ENCODE measurements at places on chromosomes 2 and 18.

DNA sequence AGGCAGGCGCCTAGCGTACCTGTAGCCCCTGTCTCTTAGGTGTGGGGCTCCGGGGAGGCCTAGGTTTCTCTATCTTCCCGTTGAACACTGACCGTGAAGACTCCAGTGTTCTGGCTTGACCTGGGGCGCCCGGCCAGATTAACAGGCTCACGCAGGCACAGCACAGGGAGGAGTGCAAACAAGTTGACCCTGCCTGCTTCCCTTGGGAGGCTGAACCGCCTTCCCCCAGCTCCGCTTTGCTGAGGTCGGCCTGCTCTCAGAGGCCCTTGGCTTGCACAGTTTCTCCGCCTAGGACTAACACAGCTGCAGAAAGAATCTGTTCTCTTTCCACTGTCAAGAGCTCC lies 567 bp downstream of the PCYOX1 start:
- peak; percentile 54 for DNase-seq

DNA sequence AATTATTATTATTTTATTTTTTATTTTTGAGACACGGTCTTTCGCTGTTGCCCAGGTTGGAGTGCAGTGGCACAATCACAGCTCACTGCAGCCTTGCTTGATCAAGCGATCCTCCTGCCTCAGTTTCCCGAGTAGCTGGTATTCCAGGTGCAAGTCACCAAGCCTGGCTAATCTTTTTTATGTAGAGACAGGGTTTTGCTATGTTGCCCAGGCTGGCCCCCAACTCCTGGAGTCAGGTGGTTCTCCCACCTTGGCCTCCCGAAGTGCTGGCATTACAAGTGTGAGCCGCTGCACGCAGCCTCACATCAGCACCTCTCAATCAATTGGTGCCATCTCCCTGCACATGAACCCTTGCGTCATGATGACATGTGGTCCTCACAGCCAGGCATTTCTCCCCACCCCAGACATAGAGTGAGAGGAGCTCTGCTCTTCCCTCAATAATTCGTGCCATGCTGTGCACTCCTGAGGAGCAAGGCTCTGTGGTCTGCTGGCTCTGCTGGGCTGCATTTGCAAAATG lies 5.9 kb downstream of the INPP5D start:
- no peak for DNase-seq

DNA sequence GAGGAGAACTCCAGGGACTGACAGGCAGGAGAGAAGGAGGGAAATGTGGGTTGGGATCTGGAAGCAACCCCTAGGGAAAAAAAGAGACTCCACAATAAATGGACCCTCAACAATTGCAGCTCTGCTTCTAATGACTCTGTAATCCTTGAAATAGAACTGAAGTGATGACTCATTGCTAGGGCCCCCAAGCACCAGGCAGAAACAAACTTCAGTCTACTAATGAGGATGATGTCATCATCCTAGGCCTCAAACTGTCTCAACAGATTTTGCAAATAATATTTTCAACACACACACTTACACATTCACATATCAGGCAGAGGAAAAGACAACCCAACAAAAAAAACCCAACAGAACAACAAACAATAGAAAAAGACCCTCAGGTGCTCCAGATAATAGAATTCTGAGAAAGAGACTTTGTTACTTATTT lies 143.3 kb downstream of the HDAC4 start:
- no peak for DNase-seq

- no peak for DNase-seq
Measured at GRCh38 chr2:159402790-159403189, 116.3 kb upstream of the WDSUB1 start.

DNA sequence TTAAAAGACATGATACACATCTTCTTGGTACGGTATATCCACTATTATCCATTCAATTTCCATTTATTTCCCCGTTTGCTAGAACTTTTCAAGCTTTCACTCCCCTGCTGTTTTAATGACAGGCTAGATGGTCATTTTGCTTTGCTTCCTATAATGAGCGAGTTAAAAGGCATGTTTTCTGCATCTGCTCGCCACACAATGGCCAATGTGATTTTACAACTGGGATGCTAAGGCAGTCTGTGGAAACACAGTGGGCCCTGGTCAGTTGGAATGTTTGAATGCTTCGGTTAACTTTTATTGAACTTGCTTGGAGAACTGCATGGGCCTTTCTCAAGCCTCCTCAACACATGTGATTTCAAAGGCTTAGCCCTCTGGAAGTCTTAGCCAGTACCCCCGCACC lies 48.4 kb upstream of the TNP1 start:
- no peak for DNase-seq

- DNase-seq, result peak; percentile 70
Measured at GRCh38 chr2:112623913-112624777, 21.6 kb upstream of the SLC20A1 start.

Measured in transverse colon (tissue), 4 donors.